K562 (cell line): ENCODE measurements at places on chromosomes 3 and 15. TPM values are rescaled to one million over a fixed set of nuclear protein-coding genes. Genes with fewer than 3 reads are reported as not detected.

DNA sequence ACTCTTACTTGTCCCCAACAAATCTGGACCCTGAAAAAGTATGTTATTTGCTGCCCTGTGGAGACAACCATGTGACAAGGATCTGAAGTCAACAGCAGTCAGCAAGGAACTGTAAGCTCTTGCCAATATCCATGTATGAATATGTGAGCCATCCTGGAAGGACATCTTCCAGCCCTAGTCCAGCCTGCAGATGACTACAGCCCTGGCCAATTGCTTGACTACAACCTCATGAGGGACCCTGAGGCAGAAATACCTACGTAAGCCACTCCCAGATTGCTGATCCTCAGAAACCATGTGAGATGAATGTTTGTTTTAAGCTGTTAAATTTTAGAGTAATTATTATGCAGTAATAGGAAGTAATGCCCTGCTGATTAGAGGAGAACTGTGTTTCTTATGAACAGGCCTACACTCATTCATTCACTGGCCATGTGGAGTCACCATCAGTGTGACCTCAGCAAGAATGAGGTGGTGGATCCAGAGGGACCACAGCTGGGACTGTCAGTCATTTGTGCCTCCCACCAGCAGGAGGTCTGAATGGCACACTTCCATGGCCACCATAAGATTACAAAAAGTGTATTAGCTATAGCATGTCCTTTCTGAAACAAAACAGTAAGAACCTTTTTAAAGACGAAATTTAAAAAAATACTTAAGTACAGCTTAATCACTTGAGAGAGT is 92.6 kb downstream of the TFDP2 start:
- no peak overlapping the region for H3K27ac ChIP-seq
- DNase-seq, result no peak
- H3K4me1 ChIP-seq, result no peaks in the 10 kb centered on the region
- no peaks in the 10 kb centered on the region for H3K27me3 ChIP-seq
- no peaks in the 10 kb centered on the region for H3K36me3 ChIP-seq

DNA sequence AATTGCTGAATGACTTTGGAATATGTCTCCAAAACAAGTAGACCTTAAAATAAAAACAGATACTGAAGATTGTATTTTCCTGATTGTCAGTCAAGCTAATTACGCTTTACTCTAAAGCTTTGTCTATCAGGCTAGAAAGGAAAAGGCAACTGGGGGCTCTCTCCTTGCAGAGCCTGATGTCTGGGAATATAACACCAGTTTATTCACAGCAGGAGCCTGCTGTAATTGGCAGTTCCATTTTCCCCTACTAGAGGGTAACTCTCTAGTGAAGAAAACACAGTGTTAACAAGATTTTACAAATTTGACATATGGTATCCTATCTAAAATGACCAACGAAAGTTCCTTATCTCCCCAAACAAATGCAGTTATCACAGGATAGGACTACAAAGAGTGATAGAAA is 158.8 kb downstream of the PDZRN3 start:
- no peak overlapping the region for H3K27ac ChIP-seq
- H3K27me3 ChIP-seq, result no peaks in the 10 kb centered on the region
- no peak for DNase-seq
- H3K36me3 ChIP-seq, result no peaks in the 10 kb centered on the region
- no peak overlapping the region for H3K4me3 ChIP-seq

The LINGO1 gene
- total RNA-seq, result 14.3 and 14.8 TPM in 2 replicates

The CKMT1B gene
- 5.5 and 8.7 TPM in 2 replicates for total RNA-seq

DNA sequence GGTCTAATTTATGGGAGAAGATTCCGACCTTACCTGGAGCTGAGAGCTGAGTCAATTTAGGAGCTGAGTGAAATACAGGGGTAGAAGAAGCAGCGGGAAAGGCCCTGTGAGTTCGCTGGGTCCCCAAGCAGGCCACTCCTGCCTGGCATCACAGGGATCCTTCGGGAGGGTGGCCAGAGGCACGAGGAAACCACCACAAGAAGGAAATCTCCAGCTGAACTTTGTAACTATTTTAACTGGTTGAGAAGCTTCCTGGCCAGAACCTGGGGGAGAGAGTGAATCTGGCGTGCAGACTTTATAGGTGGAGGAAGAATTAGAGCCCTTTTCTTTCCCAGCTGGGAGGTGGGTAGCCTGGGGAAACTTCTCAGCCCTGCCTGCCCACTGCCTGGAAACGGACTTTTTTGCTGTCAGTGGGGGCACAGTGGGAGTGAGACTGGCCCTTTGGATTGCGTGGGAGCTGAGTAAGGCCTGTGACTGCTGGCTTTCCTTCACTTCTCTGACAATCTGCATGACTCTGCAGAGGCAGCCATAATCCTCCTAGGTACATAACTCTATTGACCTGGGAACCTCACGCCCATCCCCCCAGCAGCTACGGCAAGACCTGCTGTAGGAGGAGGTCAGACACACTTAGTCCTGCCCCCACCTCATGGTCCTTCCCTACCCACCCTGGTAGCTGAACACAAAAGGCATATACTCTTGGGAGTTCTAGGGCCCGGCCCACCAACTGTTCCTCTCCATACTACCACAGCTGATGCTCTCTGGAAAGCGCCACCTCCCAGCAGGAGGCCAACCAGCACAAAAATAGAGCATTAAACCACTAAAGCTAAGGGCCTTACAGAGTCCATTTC is 340.7 kb downstream of the CNTN3 start:
- H3K36me3 ChIP-seq, result no peaks in the 10 kb centered on the region
- DNase-seq, result no peak
- no peaks in the 10 kb centered on the region for H3K4me1 ChIP-seq
- no peak overlapping the region for H3K4me3 ChIP-seq
- H3K27me3 ChIP-seq, result no peaks in the 10 kb centered on the region
- H3K27ac ChIP-seq, result no peak overlapping the region

DNA sequence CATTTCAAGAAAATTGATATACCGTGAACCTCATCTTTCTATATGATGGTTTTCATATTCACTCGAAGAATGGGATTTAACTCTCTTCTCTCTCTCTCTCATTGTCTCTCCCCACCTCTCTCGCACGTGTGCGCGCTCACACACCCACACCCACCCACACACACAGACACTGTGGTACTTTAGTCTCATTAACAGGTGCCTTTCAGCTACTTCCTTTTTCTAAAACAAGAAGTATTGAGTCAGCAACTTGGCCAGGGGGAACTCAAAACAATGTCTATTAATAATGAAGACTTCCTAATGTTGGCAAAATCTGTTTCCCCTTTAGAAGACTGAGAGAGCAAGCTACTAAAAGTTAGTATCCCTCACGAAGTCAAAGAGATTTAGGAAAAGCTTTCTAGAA is 150.7 kb downstream of the TMCO5A start:
- no peaks in the 10 kb centered on the region for H3K4me1 ChIP-seq
- no peak overlapping the region for H3K27ac ChIP-seq
